ENCODE measurements at places on chromosomes 3 and 15. TPM values are rescaled to one million over a fixed set of nuclear protein-coding genes. Genes with fewer than 3 reads are reported as not detected.
A peak's percentile ranks its signal among the peaks of the same experiment; 100 is the strongest.

- DNase-seq: peak; percentile 59
Observed at GRCh38 chr3:108090049-108090700, 656 bp downstream of the CD47 start.

GRCh38 chr3:171876680-171877147 is 33.6 kb downstream of the TMEM212 start:
- peak; percentile 95 for DNase-seq

DNA sequence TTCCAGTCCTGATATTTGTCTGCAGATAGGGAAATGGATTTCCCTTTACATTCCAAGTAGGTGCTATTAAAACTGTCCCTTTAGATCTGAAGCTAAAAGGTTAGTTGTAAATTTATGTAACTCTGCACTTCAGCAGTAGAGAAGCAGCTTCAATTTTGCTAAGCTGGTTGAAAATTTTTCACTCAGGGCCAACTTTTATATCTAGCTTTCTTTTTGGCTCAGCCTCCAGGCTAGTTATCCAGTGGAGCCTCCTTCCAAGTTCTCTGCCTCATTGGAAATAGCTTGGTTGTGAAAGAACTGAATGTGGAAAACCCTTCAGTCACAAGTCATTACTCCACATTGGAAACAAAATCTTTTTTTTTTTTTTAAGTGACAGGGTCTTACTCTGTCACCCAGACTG is 8.2 kb upstream of the ZNF660 start:
- DNase-seq: no peak

- no peak for DNase-seq
Observed at GRCh38 chr15:95958382-95958781, 372.1 kb upstream of the NR2F2 start.

DNA sequence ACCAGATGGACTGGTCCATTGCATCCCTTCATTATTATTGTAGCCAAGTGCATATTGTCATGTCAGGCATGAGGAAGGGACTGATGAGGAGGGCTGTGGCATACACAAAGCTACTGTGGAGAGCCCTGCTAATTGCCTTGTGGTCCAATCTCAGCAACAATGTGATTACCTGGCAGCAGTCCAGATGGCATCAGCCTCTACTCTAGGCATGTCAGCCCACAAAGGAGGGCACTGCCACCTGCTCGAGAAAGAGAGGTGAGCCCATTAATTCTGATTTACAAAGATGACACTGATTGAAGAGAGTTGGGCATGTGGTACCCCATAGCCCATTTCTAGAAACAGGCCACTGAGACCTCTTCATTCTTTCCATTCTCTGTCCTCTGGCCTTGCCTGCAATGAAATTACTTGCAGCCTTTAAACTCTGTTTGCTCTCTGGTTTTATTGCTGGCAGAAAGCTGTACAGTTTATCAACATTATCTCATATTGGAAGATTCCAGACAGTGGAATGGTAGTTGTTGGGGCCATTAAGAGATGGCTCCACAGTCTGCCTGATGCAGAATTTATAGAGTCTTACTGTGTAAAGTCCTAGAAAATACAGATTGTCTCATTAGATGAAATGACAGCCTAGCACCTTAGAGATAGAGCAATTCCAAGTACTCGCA is 307.7 kb downstream of the ARPP21 start:
- no peak for DNase-seq

SERINC4 gene
- 0.06 TPM for polyA plus RNA-seq

TNNC1 gene
- polyA plus RNA-seq: 0.69 TPM
